ENCODE measurements at places on chromosomes 3 and 15. TPM values are rescaled to one million over a fixed set of nuclear protein-coding genes. Genes with fewer than 3 reads are reported as not detected.

CACNA1D gene
- 1.1 TPM for total RNA-seq

GPR171 gene
- total RNA-seq: not detected

DNA sequence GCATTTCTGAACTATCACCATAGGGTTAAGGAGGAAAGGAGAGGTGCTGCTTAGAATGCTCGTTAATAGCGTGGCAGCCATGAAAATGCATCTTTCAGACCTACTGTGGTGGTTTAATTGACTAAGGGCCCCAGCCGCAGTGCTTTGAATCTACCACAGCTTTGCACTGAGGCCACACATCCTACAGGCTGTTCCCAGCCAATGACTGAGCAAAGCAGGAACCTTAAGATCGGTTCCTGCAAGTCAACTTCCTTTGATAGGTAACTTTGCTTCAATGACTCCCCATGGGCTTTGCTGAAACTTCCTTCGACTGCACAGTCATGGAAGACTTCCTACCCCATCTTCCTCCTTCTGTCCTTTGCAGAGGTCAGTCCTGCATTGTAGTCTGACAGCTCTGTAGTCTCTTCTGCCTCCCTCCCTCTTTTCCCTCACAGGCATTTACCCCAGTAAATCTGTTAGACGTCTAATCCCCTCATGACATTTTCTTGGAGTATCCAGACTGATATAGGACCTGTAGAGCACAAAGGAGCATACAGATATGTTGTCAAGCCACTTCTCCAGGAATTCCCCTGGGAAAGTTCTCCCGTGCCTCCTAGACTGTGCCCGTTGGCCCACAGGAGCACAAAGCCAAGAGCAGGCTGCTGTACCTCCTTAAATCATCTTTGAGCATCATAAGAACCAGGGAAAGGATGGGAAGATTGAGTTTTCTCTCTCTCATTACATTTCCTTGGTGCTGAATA is 2.6 kb upstream of the BCL2A1 start:
- no peak for DNase-seq
- H3K4me3 ChIP-seq: no peak overlapping the region
- H3K27me3 ChIP-seq: no peaks in the 10 kb centered on the region

- no peak overlapping the region for H3K4me3 ChIP-seq
- H3K27me3 ChIP-seq: no peaks in the 10 kb centered on the region
- no peaks in the 10 kb centered on the region for H3K36me3 ChIP-seq
- peaks cover 32% of the 10 kb centered on the region for H3K4me1 ChIP-seq
- DNase-seq: no peak
Measured at GRCh38 chr3:156630081-156630772, 44.2 kb upstream of the TIPARP start.

- H3K36me3 ChIP-seq: no peaks in the 10 kb centered on the region
- no peaks in the 10 kb centered on the region for H3K4me1 ChIP-seq
- DNase-seq: no peak
- no peak overlapping the region for H3K4me3 ChIP-seq
- no peak overlapping the region for H3K27ac ChIP-seq
Measured at GRCh38 chr3:87191175-87191574, 35.9 kb upstream of the CHMP2B start.

- no peak overlapping the region for H3K27ac ChIP-seq
- no peaks in the 10 kb centered on the region for H3K27me3 ChIP-seq
Measured at GRCh38 chr15:57273402-57273801, 102.9 kb upstream of the CGNL1 start.

DNA sequence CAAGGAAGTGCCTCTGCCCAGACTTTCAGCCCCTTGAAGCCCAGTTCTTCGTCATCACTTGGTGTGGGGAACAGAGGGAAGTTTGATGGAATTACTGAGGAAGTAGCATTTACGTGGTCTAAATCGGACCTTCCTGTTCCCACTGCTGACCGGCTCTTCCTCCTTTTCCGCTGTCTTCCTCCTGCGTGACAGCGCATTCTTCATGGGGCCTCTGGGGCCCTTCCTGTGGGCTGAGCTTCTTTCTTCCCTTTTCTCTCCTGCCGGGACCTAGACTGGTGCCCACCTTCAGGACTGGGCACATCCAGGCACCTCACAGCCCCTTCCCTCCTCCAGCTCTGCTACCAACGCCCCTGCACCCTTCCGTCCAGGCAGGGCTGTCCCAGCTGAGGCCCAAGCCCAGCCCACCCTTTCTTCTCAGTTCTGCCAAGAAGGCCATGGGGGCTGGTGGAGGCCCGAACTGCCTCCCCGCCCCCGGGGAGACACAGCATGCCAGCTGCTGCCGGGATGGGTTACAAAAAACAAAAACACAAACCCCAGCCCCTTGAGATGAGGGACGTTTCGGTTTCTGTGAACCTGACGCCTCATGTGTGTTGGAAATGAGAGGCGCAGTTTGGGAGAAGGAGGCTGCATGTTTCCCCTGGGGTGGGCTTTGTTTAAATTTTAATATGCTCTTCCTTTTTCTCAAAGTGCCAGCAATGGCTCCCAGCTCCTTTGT is 19.1 kb downstream of the ZNF710 start:
- peak overlapping the region; percentile 77 for H3K27ac ChIP-seq
- H3K36me3 ChIP-seq: no peaks in the 10 kb centered on the region

DNA sequence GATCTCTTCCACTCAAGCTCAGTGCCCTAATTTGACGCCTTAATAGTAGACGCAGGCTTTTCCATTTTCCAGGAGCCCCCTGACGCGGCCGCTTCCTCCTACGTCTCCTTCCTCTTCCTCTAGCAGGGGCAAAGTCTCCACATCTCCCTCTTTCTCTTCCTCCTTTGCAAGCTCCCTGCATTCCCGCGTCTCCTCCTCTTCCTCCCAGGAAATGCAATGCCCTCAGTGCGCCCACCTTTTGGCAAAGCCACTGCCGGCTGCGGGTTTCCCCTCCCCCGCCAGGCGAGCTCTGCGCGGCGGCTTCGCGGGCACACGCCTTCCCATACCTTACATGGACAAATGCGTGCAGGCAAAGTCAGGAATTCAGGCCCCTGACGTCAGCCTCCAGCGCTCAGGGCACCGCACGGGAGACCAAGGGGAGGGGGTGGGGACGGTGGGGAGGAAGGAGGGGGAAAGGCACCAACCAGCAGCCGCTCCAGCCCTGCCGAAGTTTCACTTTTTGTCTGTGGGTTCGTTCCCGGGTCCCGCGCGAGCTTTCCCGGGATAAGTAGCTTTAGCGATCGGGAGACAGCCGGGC is 432 bp upstream of the LPP start:
- no peaks in the 10 kb centered on the region for H3K36me3 ChIP-seq
- peak overlapping the region; percentile 97 for H3K4me3 ChIP-seq
- peak overlapping the region; percentile 98 for H3K27ac ChIP-seq
- peak; percentile 78 for DNase-seq

- DNase-seq: no peak
- H3K36me3 ChIP-seq: no peaks in the 10 kb centered on the region
- no peaks in the 10 kb centered on the region for H3K27me3 ChIP-seq
- peak overlapping the region; percentile 60 for H3K27ac ChIP-seq
- H3K4me1 ChIP-seq: peaks cover 46% of the 10 kb centered on the region
Measured at GRCh38 chr15:68299436-68299835, 21.9 kb downstream of the FEM1B start.

Data from left ventricle myocardium inferior (tissue), 1 donor.